ENCODE measurements at places on chromosomes 5 and 9.

DNA sequence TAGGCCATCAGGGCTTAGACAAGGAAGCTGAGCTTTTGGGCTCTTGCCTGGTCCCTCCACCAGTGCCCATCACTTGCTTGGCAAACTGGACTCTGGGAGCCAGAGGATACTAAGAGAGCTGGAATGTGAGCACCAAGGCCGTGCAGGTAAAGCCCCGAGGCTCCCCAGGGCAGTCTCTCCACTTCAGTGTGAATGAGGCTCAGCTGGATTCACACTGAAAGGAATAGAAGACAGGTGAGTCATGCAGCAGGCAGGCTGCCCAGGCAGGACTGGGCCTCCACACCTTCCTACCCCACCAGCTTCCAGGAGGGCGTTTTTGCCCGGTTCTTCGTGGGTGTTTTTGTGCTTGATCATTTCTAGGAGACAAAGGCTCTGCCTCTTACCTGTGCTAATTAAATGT is 7.3 kb upstream of the CTSV start:
- no peak for DNase-seq

- DNase-seq: no peak
These were observed 3.3 kb upstream of the RALGDS start for GRCh38 chr9:133124123-133124906.

DNA sequence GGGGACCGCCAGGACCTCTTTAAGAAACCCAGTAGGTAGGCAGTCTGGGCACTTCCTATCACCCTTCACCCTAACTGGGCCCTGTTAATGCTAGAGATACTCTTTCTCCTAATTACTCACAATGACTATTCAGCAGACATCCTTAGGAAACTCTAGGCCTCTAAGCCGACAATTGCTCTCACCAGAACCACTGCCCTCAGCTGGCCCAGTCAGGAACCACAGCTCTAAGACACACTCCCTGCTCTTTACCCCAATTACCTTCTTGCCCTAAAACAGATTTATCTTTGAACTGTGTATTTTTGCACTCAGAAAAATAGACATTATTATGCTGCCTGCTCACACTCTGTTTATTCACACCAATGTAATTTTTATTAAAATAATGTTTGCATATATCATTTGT is 432.6 kb upstream of the SLC30A5 start:
- DNase-seq: no peak

GRCh38 chr5:15929611-15930263 is 249.9 kb downstream of the MARCHF11 start:
- DNase-seq: no peak

GRCh38 chr5:602466-603035 is 9.6 kb upstream of the CEP72 start:
- no peak for DNase-seq

DNA sequence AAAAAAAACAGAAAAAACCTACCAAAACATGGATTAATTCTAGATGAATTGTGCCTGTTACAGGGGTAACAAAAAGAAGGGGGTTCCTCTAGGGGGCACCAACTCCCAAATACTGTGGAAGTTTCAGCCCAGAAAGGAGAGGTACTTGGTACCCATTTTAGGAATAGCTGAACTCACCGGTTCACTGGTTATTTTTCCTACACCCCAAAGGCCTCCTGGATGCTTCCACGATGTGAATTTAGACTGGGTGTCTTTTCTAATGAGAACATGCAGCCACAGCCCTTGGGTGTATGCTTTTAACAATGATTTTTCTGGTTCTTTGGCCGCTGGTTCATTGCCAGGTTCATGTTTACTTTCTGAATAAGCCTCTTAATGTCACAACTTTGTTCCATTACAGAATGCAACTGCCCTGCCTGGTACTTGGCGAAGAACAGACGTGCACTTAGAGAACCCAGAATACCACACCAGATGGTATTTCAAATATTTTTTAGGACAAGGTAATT is 46.7 kb downstream of the GARNL3 start:
- DNase-seq: peak; percentile 51

GRCh38 chr9:125561509-125562148 is 145.4 kb downstream of the MAPKAP1 start:
- no peak for DNase-seq

- DNase-seq: no peak
These were observed 73.2 kb downstream of the ACER2 start for GRCh38 chr9:19481971-19482404.

- DNase-seq: no peak
These were observed 613 bp upstream of the COL15A1 start for GRCh38 chr9:98942906-98943681.

GRCh38 chr5:36948041-36948440 is 71.5 kb downstream of the NIPBL start:
- DNase-seq: no peak

GRCh38 chr9:2362150-2362549 is 259.4 kb upstream of the VLDLR start:
- no peak for DNase-seq
